EH (cell line): ENCODE measurements at places on chromosomes 4 and X.

- peak; percentile 11 for DNase-seq
These were observed 345.3 kb downstream of the SPRY1 start for GRCh38 chr4:123741906-123742305.

GRCh38 chr4:42654631-42655268 lies 2.2 kb downstream of the ATP8A1 start:
- DNase-seq = peak; percentile 62

- DNase-seq = peak; percentile 26
These were observed at the start of gene LEF1 for GRCh38 chr4:108168671-108169523. LEF1 (minus strand) TSS chr4:108168932; CDS start chr4:108167767, 1,165 bp downstream.

- no peak for DNase-seq
These were observed 22.9 kb downstream of the PDGFC start for GRCh38 chr4:156948738-156949137.

DNA sequence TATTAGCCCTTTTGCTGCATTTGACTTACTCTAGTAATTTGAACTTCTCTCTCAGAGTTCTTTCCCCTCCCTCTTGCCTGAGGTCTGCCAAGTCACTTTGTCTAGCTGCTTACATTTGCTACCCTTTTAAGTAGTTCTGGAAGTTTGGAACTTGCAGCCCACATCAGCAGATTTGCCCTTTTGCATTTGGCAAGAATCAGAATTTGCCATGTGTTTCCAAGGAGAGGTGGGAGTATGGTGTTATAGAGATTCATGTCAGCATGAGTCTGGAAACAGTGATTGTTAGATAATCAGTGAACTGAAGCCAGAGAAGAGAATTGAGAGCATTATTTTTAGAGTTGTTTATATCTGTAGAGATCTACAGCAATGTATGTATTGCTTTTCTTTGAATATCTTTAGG lies 52.1 kb downstream of the KLHL34 start:
- no peak for DNase-seq

GRCh38 chr4:87122252-87122651 lies 98.2 kb downstream of the KLHL8 start:
- DNase-seq = no peak

GRCh38 chr4:67723949-67724348 lies 23.0 kb upstream of the UBA6 start:
- no peak for DNase-seq

GRCh38 chrX:54495814-54496516 lies at the start of gene FGD1:
FGD1 (minus strand) TSS chrX:54496234; CDS start chrX:54495432, 802 bp downstream.
- DNase-seq = peak; percentile 70

GRCh38 chr4:92421920-92422319 lies 118.2 kb downstream of the GRID2 start:
- DNase-seq = no peak

DNA sequence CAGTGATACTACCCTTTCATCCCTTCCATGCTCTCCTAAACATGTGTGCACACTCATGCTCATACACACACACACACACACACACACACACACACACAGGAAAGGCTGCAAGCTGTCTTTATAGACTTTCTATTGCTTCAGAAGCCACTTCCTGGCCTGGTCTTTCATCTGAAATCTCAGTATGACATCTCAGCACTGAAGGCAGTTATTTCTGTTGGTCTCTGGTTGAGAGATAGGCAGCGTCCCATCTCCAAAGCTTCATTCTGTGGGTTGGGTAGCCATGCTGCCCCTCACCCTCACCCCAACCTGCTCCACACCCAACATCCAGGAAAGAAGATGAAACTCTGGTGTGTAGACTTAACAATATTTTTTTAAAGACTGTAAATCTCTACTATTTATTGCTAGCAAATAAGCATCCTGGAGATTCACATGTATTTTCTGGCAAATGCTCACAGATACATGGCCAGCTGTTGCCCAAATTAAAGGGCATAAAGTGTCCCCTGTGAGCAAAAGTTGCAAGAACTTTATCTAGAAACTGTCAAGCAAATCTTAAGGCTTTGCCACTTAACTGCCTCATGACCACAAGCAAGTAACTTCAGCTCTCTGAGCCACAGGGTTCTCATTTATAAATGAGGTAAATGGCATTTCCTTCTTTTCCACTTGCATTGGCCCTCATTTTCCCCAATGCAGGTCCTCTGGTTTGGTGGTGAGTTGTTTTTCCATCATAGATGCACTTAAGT lies 189.8 kb upstream of the AFF2 start:
- DNase-seq = no peak

GRCh38 chrX:45788941-45789348 lies 588.3 kb upstream of the DIPK2B start:
- DNase-seq = peak; percentile 38

- DNase-seq = peak; percentile 12
These were observed 58.5 kb upstream of the LGI2 start for GRCh38 chr4:25089051-25089763.

GRCh38 chr4:172721659-172722058 lies 447.0 kb upstream of the GALNT7 start:
- no peak for DNase-seq

DNA sequence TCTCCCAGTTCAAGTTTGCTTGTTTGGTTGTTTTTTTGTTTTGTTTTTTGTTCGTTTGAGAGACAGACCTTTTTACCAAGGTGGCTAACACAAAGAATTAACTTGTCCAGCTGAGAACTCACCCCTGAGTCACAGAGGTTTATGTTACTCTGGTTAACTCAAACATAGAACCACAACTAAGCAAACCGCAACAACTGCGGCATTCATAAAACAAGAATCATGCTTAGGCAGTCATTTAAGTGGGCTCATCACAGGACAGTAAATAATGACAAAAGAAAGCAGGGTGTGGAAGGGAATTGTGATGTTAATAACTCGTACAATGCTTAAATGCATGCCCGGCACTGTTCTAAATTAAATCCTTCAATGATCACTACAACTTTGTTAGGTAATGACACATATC lies 24.7 kb upstream of the IL13RA1 start:
- no peak for DNase-seq

DNA sequence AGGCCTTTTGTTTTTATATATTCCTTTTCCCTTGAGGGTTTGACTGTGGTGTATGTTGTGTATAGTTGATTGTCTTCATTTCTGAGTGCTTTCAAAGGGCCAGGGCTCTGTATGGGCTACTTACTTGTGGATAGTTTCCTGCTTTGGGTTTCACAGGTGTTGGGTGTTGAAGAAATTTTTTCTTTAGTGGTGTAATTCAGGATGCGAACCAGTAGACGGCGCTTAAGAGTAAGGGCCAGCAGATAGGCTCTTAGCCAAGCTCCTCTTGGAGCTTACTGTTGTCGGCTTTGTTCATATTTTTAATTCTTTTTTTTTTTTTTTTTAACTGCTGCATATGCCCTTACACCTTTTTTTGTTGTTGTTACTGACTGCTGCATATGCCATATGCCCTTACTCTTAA lies 276.3 kb upstream of the GALNT7 start:
- DNase-seq = peak; percentile 7

GRCh38 chr4:146709956-146710355 lies 71.3 kb downstream of the POU4F2 start:
- no peak for DNase-seq

DNA sequence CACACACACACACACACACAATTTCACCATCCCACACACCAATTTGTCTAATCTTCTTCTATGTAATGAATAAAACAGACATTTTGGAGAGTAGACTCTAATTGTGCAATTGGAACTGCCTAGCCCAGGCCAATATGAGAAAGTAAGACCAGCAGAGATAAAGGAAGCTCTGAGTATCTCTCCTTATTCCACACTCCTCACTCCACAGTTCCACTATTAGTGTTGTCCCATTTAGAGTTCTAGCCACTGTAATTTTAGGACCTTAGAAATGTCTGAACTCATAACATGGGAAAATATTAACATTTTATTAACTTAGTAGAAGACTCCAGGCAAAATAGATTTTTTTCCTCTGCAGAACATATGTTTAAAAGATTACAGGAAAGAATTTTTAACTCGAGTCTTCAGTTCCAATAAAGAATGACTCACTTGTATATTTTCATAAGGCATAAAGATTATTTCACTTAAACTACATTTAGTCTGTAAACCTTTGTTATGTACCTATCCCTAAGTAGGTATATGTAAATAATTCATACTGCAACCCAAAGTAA lies 297.6 kb upstream of the INTU start:
- no peak for DNase-seq

- DNase-seq = no peak
These were observed 375.3 kb downstream of the IDS start for GRCh38 chrX:149129767-149130166.

DNA sequence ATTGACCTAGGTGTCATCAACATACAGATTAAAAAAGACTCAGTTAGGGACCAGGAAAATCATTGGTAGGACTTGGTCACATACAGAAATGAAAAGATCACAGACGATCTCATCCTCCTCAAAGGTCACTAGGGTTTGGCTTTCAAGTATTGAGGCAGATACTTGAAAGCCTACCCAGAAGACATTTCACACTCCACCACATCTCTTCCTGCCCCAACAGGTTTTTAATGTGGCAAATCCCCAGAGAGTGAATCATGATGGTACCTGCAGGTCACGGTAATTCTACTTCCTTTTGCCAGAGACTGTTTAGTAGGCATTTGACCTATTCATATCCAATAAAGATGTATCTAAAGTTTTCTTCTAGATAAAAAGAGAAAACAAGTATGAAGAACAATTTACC lies 44.1 kb downstream of the INPP4B start:
- DNase-seq = no peak

DNA sequence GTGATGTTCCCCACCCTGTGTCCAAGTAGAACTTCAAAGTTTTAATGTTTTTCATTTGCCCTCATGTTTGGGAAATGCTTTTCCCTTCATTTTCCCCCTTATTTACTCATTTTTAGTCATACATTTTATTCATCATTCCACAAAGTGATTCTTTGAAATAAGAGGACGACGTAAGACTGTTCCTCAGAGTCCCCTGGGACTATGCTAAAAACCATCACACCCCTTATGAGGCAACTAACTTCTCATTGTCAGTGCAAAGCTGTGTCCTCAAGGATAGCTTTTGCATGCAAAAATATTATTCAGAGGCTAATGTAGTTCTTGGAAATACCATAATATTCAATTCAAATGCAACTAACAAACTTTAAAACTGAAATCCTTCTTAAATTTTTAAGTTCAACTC lies 14.8 kb upstream of the ADGRG2 start:
- DNase-seq = no peak

DNA sequence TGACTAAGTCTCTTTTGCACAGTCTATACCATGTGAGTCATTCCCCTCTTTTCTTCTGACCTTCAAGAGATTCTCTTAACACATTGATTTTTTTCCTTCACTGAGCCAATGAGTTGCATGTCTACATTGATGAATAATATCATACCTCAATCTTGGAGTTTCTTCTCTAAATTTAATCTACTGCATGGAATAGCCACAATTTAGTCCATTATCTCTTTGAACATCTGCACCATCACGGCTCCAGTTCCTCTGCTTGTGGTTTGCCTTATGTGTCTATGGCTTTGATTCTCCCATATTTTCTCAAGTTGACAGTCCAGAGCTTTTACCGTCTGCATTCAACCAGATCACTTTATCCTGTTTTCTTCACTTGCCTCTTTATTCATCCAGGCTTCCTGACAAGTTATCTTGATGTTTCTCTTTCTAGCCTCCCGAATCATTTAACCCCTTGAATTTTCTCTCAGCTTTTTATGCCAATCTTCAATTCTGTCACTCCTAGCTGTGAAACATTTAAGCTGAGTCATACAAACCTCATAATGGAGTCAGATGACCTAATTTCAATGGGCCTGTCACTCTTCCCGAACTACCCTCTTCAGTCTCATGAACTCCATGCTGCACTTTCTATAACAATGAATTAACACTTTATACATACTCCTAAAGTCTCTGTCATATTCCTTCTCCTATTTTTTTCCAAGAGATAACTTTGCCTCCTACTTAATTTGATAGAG lies 222.3 kb downstream of the CPE start:
- no peak for DNase-seq

DNA sequence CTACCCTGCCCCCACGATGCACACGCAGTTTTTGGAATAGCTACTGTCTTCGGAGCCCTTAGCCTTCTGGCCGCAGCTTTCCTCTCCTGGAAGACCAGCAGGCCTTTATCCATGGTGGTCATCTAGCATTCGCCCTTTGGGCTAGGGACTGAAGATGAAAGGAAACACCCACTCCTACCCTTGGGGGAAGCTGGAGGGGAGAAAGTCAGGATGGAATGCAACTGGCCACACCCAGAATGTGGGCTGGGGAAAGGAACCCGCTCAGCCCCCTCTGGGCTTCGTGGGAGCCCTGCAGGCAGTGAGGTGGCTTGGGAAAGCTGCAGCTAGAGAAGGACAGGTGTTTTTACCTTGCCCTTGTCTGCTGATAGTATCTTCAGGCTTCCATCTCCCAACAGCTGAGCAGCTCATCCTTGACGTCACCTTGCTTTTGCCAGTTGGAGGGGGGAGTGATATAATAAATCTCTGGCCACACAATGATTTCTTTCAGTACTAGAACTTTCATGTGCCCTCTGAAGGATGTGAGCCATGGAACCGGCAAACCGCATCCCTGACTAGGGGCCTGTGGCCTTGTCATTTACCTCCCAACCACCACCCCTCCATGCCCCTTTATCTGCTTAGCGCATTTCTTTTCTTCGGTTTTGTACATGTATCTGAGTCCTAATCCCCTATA lies 59.0 kb downstream of the ELF4 start:
- no peak for DNase-seq

DNA sequence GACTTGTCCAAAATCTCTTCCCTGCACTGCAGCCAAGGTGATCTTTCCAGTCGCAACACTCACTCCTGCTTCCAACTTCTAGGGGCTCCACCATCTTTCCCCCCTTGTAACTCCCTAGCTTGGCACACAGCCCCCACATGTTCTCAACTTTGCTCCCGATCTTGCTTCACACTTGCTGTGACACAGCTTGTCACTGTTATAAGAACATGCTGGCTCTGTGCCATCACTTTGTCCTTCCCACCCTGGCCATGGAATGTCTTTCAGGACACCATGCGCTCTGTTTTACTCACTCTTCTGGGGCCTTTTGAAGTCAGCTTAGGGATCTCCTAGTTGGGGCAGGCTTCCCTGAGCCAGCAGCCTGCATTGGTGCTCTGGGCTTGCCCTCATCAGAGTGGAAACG lies 2.5 kb downstream of the NSDHL start:
- DNase-seq = no peak

DNA sequence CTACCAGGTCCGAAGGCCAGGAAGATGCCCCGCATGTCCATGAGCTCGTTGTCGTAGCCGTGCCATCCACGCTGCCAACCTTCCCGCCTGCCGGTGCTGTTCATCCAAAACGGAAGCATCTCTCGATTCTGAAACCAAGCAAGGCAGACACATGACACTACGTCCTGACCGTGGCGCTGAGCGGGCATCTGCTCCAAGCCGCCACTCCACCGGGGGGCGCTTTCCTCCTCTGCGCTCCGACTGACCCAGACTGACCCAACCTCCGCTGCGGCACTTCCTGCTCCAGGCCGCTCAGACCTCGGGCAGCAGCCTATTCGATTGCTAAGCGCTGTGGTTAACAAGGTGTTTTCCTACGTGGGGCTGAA lies 120.5 kb downstream of the ENPP6 start:
- DNase-seq = peak; percentile 1

GRCh38 chr4:182765987-182766856 lies 151.0 kb downstream of the DCTD start:
- DNase-seq = no peak

DNA sequence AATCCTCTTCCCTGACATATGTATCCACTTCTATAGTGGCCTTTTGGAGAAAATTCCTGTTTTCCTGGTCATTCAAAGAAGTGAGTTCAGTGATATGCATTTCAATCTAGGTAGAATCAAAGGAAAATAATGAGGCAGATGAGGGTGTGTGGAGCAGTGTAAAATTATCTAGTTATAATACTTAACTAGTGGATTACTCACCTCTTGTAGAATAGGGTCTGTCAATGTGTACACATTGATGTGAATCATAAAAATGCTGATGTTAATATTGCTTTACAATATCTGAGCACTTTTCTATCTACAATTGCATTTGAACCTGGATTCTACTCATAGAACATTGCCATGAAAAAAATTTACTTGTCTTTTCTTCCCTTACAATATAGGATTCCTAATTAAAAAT lies 293.5 kb downstream of the GBA3 start:
- no peak for DNase-seq
